ENCODE measurements at places on chromosomes 1 and 21.

DNA sequence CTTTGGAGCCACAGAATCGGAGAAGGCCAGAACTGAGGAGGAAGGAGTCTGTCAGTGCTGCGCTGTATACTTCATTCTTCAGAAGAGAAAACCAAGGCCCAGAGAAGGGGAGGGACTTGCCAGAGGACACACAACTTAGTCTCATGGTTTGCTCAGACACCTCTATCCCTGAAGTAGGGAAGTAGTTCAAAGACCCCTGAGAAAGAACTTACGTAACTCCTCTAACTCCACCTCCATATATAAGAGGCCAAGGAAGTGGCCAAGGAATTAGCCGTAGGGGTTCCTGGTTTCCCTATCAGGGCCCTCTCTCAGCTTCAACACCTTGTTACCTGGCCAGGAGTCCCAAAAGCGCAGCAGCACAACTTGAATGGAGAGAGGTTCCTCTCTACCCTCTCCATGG lies 580 bp upstream of the NECTIN4 start:
- no peak for DNase-seq

DNA sequence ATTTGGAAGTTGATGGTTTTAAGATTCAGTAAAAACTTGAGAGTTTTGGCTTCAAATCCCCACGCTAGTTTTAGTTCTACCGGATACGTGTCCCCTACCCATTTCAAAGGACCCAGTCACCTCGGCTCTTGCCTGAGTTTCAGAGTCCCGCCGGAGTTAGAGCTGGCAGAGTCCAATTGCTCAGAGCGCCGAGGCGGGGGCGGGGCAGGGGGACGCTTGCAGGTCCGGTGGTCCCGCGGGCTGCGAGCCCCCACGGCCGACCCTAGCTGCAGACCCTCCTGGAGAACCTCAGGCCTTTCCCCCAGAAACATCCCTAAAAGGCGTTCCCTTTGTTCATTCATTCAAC lies 765 bp upstream of the VPS45 start:
- DNase-seq = peak; percentile 3

DNA sequence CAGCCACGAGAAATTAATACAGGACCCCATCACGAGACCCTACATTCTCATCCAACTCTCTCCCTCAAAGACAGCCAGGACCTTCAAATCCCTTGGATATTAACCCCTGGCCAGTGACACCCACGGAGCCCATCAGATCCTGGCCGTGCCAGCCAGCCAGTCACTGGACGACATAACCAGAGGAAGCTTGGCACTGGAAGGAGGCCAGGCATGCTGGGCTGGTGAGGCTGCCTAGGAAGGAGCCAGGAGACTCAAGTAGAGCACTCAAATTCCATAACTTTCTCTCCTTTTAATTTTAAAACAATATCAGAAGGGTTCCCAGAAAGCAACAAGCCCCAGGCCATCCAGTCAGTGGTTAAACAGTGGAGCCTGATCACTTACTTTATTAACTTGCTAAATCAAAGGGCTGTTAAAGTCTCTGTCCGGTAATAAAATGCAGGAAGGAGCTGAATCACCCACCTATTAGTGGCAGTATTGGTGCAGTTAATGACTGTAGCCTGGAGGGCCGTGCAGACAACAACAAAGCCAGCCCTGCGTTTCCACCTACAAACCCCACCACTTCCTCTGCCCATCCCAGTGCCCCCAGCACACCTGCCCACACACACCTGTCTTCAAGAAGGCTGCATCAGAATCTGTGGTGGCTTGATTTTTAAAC lies 78.0 kb downstream of the HIVEP3 start:
- DNase-seq = no peak

DNA sequence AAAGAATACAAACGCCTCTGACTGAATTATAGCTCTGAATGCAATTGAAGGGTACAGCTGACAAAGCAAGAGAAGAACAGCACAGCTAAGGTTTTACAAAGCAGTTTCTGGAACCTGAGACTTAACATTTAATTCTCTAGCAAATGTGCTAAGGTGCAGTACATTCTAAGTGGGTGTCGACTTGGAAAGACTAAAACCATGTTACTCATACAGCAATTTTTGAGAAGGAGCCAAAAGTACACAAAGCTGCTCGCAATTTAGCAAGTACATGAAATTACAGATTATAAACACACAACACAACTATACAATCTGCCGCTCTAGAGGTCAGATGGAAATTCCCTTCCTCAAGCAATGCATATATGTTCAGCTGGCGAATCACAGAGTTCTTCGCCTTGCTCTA lies 121.9 kb downstream of the TIAM1 start:
- DNase-seq = no peak
